ENCODE measurements at places on chromosomes 11 and 22.
A peak's percentile ranks its signal among the peaks of the same experiment; 100 is the strongest.

DNA sequence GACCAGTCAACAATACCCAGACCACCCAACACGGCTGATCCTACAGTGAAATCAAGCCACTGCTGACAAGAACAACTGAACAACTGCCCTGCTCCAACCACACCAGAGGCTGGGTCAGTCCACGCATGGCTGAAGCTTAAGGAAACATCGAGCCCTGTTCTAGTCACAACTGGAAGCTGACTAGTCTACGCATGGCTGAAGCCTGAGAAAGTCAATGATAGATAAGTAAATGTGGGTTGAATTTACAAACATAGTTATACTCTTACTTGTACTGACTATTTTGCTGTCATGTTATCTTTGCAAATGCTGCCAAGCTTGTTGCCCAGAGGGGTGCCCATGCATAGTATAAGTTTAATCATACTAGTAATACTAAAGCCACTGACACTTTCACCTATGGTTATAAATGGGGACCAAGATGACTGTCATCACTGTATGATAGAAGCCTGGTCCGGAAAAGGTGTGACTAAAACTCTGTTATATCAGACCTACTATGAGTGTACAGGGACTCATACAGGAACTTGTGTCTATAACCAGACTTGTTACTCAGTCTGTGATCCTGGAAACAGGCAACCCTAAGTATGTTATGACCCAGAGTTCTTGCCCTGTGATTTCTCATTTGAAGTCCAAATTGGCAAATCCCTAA is 43.4 kb upstream of the GLYAT start:
- DNase-seq = no peak

DNA sequence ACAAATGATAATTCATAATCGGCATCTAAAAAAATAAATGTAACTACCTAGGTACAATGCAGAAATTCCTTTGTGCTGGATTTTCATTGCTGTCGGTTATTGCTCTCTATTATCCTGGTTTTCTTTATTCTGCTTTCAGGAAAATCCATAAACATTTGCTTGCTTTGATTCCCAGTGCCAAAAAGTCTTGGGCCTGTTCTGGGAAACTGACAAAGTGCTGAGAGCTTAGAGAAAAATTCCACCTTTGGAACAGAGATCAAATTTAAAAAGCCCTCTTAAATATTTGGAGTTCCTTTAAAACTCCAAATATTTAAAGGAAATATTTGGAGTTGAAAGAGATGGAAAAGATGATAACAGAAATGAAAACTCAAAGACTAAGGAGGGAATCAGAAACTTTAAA is 87.3 kb upstream of the ZBED5 start:
- no peak for DNase-seq

- no peak for DNase-seq
Measured at GRCh38 chr22:50621356-50621880, 6.5 kb downstream of the ARSA start.

- DNase-seq = no peak
Measured at GRCh38 chr22:49284931-49285330, 542.7 kb downstream of the BRD1 start.

GRCh38 chr22:24003887-24004286 is 1.4 kb downstream of the GSTT4 start:
- DNase-seq = no peak

DNA sequence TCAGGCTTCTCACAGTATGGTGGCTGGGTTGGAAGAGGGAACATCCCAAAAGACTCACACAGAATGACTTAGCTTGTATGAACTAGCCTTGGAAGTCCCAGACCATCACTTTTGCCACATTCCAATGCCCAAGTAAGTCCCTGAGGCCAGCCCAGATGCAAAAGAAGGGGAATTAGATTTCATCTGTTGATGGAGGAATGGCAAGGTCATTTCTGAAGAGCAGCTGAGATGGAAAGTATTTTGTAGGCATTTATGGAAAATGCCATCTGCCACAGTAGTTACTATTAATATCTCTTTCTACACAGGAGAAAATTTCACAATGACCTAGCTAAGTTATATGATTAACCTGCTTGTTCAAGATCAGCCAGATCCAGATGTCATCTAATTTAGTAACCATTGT is 58.8 kb downstream of the ENDOD1 start:
- no peak for DNase-seq

DNA sequence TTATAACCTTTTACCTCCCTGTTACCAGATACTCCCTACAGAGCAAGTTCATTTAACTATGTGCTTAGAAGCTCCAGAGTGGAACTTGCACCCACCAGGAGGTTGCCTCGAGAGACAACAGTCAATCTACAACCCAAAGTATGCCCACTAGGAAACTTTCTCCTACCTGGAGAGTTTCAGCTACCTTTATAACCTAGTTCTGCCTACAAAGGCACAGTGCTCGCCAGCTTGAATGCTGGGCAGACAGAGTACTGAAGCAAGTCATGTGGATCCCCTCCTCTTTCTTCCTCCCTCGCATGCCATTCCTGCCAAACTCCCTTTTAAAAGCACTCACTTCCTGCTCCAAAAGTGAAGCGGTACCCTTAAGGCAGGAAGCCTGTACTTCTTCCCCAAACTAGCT is 258.9 kb downstream of the SWAP70 start:
- DNase-seq = peak; percentile 16

DNA sequence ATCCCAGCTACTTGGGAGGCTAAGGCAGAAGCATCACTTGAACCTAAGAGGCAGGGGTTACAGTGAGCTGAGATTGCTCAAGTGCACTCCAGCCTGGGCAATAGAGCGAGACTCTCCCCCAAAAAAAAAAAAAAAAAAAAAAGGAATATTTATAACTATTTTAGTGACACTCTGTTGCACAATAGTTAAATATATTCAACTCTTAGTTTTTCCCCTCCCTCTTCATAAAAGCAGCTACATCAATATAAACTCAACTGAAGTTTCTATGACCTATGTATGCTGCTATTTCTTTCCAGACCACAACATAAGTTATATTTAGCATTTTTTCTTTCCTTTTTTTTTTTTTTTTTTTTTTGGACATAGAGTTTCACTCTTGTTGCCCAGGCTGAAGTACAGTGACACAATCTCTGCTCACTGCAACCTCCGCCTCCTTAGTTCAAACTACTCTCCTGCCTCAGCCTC is 19.2 kb downstream of the CELF1 start:
- no peak for DNase-seq

DNA sequence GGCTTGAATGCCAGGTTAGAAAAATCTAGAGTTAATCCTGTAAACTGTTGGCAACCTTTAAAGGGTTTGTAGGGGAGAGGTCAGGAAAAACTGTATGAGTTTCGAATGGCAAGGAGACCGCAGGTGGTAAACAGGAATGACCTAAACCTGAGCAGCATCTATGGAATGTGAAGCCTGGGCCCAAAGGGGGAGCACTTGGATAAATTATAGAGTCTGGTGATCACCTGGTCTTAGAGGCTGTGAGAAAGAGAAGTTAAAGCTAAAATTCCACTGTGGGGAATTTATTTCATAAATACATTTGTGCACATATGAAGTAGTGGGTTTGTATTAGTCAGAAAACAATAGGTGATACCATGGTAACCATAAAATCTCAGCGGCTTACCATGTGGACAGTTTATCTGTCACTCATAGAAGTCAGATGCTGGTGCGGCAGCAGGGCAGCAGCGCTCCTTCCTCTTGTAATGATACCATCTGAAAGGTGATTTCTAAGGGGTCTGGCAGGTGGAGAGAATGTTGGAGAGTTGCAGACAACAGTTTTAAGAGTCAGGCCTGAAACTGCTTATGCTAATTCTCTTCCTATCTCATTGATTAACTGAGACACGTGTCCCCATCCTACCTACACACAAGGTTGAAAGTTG is 1104.4 kb upstream of the CCDC90B start:
- DNase-seq = no peak

GRCh38 chr11:43738600-43739409 is 58.3 kb downstream of the HSD17B12 start:
- no peak for DNase-seq

DNA sequence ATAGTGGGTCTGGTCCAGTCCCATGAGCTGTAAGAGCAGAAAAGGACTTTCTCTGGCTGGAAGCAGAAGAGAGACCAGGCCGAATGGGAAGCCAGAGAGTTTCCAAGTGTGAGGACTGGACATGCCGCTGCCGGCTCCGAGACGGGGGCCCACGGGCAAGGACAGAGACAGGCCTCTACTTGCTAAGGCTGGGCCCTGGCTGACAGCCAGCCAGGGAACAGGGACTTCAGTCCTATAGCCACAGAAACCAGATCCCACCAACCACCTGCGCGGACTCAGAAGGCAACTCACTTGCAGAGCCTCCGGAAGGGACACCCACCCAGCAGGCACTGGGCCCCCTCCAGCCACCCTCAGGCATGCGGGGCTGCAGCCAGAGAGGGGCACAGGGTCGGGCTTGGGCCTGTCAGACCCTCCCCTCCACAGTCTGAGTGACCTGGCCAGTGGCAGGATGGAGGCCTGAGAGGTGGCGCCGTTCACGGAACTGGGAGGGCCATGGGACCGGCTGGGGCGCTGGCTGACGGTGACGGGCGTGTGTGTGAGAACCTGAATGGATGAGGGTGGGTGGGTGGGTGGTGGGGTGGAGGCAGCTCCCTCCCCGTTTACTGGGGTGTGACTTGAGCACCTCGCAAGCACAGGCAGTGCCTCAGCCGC is 47.8 kb upstream of the A4GALT start:
- DNase-seq = no peak

DNA sequence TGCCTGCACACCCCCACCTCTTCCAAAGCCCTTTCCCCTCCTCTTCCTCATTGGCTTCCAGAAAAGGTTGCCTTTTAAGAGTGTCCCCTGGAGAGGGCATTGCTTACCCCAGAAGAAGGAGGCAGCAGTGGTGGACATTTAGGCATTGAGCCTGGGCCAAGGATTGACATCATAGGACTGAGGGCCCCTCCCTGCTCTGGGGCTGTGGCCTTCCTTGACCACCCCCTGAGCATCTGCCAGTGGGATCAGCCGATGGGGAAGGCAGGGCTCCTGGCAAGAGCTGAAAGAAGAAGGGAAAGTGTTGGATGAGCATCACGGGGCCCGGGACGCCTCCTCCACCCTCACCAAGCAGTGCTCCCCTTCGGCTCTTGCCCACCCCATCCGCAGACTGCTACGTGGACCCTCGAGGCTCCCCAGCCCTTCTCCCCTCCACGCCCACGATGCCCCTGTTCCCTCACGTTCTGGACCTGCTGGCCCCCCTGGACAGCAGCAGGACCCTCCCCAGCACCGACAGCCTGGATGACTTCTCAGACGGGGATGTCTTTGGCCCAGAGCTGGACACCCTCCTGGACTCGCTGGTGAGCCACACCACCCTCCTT is 37.4 kb downstream of the ZC3H7B start:
- DNase-seq = no peak

DNA sequence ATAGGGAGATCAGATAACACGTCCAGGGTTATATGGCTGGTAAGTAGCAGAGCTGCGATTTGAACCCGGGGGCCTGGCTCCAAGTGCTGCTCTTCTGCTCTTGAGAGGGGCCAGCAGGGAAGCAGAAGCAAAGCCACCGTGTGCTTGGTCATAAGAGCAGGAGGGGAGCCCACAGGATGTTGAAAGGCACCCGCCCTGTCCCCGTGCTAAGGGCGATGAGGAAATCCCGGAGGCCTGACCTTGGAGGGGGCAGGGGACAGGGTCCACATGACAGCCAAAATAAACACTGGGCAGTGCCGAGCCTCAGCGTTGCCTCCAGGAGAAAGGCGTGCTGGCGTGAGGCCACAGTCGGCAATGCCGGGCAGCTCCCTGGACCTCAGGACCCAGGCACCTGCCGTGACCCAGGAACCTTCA is 28.8 kb downstream of the TOM1 start:
- no peak for DNase-seq

DNA sequence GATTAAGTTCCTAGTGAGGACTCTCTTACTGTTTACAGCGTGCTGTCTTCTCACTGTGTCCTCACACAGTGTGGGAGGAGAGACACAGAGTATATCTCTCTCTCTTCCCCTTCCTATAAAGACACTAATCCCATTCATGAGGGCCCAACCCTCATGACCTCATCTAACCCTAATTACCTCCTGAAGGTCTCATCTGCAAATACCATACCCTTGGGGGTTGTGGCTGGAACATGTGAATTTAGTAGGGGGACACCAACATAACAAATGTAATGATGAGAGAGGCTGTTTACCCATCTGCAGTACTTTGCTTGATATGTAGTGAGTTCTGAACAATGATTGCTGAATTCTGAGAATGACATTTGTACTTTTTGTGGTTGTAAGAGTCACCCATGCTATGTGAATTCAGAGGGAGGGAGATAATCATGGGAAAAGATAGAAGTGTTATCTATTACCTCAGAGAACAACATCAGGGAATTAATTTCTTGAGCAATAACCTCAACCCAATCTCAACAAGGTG is 4.9 kb upstream of the OR52W1 start:
- no peak for DNase-seq

DNA sequence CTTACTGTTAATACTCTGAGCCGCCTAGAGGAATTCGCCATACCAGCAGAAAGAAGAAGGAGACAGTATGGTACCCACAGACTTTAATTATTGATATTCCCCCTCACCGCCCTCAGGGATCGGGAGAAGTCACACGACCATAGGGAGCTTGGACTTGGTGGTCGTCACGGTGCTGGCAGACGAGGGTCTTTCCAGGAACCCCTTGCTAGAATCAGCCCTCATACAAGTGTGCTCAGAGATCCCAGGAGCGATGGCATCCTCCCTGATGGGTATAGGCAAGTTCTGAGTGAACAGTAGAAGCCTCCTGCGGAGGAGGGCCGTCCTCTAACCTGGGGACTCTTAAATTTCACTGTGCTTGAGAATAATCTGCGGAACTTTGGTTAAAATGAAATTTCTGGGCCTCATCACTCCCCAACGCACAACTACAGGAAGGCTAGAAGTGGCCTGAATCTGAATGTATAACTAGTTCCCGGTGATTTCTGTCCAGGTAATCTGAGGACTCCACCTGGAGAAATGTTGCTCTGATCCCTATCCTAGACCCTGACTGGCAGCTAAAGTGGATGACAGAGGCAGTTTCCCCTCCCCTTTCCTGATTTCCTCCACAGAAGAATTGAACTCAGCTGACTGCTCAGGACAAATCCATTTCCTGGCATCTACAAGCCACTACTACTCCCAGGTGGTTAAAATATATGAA is 4.5 kb downstream of the VSIG2 start:
- DNase-seq = no peak

GRCh38 chr11:111355101-111355500 is 24.0 kb downstream of the POU2AF1 start:
- no peak for DNase-seq

- DNase-seq = peak; percentile 10
Measured at GRCh38 chr11:88297421-88297820, 40.1 kb downstream of the CTSC start.

DNA sequence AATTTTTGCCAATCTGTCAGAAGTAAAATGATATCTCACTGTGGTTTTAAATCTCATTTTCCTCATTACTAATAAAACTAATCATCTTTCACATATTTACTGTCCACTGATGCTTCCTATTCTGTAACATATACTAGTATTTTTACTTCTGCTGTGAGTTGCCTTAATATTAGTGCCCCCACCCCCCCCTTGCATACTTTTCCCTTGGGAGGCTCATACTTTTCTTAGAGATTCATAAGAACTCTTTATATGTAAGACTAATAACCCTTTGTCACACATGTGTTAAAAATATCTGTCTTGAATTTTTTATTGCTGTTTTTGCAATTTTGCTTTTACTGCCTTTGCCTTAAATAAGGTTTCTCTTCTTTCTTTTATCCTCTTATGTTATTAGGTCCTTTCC is 87.2 kb downstream of the PHF21A start:
- DNase-seq = no peak
